ENCODE measurements at places on chromosomes 4 and X.

DNA sequence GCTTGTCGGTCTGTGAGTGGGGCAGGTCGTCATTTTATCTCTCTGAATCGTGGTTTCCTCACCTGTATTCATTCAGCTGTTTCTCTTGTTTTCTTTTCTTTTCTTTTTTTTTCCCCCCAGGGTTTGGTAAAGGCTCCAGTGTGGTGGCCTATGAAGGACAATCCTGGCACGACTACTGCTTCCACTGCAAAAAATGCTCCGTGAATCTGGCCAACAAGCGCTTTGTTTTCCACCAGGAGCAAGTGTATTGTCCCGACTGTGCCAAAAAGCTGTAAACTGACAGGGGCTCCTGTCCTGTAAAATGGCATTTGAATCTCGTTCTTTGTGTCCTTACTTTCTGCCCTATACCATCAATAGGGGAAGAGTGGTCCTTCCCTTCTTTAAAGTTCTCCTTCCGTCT is 41.4 kb downstream of the MAP7D3 start:
- no peak for DNase-seq

GRCh38 chr4:102642631-102643298 is 118.0 kb downstream of the MANBA start:
- DNase-seq: no peak

DNA sequence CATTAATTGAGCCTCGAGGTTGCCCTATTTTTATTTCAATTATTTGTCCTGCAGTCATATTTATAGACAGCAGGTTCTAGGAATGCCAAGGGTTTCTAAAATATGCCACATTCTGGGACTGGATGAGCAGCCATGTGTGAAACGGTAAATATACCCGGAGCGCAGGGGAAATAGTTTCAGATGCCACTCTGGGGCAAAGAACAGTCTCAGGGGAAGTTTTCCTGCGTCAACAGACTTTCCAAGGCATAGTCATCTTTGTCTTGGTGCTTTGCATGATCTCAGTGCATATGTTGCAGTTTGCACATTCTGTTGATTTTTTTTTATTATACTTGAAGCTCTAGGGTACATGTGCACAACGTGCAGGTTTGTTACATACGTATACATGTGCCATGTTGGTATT is 71.0 kb downstream of the GPAT3 start:
- DNase-seq: no peak

GRCh38 chrX:25288676-25289075 is 272.9 kb upstream of the ARX start:
- no peak for DNase-seq

All from left hindlimb (tissue), 1 donor.